ENCODE measurements at places on chromosomes 2 and 18.

DNA sequence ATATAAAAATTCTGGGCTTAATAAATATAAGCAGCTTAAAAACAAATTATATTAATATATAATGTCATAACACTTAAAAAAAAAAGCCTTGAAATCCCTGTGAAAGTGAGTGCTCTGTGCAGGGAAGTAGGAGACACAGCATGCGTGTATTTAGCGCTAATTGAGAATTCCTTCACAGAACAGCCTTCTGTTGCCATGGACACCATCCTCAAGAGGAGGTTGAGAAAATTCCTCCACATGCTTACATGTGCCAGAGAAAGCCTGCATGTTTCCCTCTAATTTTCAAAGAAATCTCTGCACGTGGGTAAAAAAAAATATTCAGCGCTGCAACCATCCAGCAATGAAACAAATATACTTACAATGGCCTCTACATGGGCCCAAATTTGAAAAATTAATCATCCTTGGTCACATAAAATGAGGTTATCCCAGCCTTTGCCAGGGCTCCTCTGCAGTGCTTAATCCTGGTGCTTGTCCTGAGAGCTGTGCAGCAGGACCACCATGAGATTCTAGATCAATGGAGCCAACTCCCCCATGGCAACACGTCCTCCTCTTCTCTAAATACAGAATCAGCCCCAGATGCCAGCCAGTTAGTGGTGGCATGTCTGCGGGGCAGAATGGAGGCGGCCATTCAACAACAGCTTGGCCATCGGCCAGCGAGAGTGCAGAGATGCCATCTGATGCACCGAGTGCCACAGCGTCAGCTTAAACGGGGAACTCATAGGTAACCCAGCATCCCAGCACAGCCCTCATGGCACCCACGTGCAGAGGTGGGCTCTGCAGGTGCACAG is 228.0 kb downstream of the MYT1L start:
- DNase-seq, result no peak

DNA sequence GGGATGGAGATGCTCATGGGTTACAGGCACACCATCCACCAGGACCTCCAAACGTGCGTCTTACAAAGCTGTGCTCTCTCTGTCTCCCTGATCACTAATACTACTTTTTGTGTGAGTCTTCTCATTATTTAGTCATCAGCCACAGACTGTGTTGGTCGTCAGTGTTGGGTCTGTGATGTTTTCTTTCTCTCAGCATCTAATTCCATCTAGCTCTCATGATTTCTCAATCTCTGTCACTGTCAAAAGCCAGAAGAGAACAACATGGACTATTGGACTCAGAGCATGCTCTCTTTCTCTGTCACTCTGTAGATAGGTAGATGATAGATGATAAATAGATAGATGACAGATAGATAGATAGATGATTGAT is 6.0 kb upstream of the ARL4C start:
- DNase-seq, result no peak

- DNase-seq, result no peak
Measured at GRCh38 chr2:226142463-226142862, 657.2 kb downstream of the IRS1 start.

GRCh38 chr2:38554973-38555595 is 47.6 kb downstream of the HNRNPLL start:
- DNase-seq, result no peak

GRCh38 chr2:224786848-224787247 is 70.7 kb upstream of the CCDC195 start:
- no peak for DNase-seq

- no peak for DNase-seq
Measured at GRCh38 chr18:39702888-39703287, 2137.3 kb upstream of the CELF4 start.

- DNase-seq, result no peak
Measured at GRCh38 chr2:170895023-170895757, 33.9 kb upstream of the GORASP2 start.

GRCh38 chr2:173076581-173077345 is 1.1 kb downstream of the MAP3K20 start:
- DNase-seq, result peak; percentile 1

DNA sequence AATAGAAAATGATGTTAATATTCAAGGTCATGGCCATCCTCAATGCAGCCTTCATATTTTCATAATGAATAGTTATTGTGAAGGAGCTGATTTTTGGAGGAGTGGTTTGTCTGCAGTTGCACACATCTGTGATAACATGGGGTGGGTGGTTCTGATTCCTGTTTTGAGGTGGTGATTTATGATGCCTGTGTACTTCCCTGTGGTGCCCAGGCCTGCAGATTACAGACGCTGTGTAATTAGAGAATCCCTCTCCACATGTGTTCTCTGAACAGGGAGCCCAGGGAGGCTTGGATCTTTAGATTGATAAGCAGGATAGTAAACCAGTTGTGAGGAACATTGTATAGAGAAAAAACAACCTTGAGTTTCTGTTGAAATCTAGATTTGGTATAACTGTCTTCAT is 117.5 kb downstream of the AGAP1 start:
- no peak for DNase-seq

DNA sequence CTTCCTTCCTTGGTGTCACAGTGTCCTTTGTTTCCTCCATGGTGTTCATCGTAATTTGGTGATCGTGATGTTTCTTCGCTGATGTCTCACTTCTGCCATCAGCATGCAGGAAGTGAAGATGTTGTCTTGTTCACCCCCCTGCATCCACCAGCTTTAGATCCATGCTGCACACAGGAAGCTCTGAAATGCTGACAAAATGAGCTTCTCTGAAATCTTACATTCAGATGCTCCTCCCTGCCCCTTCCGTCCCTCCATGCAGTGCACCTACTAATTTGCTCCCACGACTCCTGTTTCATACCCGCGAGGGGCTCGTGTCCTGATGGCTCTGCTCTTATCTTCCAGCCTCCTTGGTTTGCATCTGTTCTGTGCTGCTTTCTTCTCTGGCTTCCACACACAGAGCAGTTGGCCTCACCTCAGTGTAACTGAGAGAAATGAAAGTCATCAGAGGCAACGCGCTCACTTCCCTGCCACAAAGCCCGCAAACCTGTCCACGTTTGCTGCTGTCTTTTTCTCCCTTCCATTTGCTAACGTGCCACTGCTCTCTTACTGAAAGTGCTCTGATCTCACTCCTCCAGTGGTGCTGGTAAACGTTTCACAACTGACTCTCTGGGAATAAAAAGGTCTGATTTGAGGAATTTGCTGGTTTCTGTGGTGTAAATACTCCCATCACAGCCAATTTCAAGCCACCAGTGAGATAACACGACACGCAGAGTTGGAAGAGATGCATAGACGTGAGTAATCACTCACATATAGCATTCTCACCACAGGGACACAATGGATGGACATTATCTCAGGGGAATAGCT is 41.0 kb upstream of the MGAT4A start:
- peak; percentile 77 for DNase-seq

- no peak for DNase-seq
Measured at GRCh38 chr2:43265421-43265820, 39.0 kb upstream of the ZFP36L2 start.

DNA sequence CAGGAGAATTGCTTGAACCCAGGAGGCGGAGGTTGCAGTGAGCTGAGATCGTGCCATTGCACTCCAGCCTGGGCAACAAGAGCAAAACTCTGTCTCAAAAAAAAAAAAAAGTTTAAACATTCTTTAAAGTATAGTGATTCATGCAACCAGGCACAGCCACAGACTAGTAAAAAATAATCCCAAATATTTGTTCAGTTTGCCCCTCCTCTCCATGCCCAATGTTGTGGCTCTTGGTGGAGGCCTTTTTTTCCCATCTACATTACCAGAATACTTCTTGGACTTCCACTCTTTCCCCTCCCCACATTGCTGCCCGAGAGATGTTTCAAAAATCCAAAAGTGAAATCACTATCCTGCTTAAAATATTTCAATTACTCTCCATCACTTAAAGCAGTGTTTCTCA is 5.1 kb upstream of the MALT1 start:
- DNase-seq, result no peak
